Glutamatergic neuron (in vitro differentiated cells): ENCODE measurements at places on chromosomes 4 and X.

- DNase-seq = no peak
Measured at GRCh38 chrX:71057848-71058530, 10.1 kb downstream of the SNX12 start.

- no peak for DNase-seq
Measured at GRCh38 chr4:75817901-75818300, 84.4 kb downstream of the PPEF2 start.

- DNase-seq = no peak
Measured at GRCh38 chr4:184950117-184950830, 68.0 kb upstream of the HELT start.

- no peak for DNase-seq
Measured at GRCh38 chr4:101160792-101161592, 186.3 kb downstream of the PPP3CA start.

DNA sequence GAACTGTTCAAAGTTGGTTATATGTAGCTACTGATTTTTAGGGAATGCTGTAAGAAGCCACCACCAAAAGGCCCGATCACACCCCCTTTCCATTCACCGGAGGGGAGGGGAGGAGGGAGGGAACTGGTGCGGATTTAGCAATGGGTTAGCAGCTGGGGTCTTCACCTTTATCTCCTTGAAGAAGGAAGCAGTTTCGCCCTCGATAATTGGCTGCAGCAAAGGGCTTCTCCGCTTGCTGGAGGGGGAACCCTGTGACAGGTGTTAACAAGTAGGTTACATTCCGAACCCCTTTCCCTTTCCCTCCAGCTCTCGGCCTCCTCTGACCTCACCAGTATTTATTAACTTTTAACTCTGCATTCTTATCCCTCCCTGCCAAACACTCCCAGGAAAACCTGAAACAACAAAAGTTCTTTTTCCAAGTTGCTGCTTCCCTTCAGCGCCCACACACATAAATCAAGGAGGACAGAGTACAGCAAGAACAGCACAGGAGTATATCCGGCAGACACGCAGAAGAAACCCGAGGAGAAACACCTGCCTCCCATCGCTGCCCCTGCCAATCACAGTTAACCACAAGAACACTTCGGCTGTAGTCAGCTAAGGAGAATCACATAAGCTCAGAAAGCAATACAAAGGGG lies 39.8 kb upstream of the NAP1L5 start:
- DNase-seq = no peak

DNA sequence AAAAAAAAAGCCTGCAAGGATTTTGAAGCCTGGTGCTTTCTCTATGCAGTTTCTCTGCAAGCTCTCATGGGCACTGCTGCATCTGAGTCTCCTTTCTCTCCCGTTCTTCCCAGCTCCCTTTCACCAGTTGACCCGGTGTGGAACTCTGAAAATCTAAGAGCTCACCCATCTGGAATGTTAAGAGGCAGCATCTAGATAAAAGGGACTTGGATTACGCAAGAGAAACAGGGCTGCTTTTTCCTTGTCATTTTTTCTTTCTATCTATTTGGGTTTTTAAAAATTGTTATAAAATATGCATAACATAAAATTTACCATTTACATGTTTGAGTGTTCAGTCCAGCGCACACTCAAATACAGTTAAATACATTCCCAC lies 95.2 kb upstream of the RPS6KA3 start:
- DNase-seq = no peak

- no peak for DNase-seq
Measured at GRCh38 chrX:12352922-12353321, 214.6 kb downstream of the FRMPD4 start.

- no peak for DNase-seq
Measured at GRCh38 chr4:124282301-124282898, 430.1 kb downstream of the ANKRD50 start.
